Ascending aorta (tissue), 2 donors: ENCODE measurements at places on chromosomes 7 and 10.

- DNase-seq = no peak
Observed at GRCh38 chr10:69453795-69454194, 2.5 kb downstream of the TSPAN15 start.

DNA sequence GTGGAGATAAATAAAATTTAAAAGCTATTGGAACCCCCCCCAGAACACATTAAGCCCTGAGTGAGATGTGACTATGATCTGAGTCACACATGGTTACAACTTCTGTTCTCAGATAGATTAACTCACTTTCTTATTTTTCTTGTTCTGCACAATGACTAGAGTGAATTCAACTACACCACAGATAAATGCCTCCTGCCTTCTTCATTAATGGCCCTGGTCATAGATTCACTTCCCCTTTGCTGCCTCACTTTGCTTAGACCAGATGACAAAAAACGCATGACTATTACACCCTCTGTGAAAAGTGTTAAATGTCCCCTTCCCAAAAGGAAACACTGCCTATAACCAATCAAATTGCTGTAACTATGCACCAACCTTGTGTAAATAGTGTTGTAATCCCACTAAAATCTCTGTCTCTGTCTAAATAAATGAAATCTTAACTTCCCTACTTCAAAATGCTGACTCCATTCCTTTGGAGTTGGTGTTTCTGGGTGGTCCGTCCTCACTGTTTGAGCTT, 49.4 kb downstream of the AKR1D1 start:
- no peak for DNase-seq

GRCh38 chr7:140607441-140607989, 33.1 kb downstream of the DENND2A start:
- DNase-seq = no peak

DNA sequence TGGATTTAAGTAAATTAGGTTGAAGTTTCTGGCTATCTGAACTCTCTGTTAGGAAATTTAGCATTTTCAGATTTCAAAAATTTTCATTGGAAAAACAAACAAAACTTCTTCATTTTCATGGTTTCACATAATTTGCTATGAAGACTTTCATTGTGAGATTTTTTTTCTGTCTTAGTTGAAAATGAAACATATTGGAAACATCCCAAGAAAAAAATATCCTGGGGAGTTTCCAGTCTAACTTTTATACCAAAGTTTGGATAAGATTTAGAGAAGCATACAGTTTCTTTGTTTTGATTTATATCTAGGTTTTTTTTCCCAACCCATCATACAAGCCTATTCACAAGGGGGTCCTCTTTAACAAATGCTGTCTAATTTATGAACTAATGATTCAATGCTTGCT, 300.5 kb upstream of the SEMA3A start:
- DNase-seq = no peak

DNA sequence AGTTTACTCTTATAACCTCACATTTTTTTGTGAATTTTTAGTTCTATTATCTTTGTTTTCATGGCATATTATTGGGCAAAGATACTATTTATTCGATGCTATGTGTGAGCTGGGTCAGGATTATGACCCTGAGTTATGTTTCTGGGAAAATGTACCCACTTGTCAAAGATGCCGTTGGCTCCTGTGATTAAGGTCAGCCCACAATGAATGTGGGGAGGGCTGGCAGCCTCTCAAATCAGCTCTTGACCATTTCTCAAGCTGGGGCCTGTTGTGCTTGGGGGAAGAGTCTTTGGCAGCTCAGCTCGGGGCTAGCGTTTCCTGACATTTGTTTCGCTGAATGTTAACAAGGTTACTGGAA, 97.5 kb downstream of the TCF7L2 start:
- no peak for DNase-seq

- no peak for DNase-seq
Observed at GRCh38 chr7:45720989-45721388, 146.8 kb downstream of the ADCY1 start.

DNA sequence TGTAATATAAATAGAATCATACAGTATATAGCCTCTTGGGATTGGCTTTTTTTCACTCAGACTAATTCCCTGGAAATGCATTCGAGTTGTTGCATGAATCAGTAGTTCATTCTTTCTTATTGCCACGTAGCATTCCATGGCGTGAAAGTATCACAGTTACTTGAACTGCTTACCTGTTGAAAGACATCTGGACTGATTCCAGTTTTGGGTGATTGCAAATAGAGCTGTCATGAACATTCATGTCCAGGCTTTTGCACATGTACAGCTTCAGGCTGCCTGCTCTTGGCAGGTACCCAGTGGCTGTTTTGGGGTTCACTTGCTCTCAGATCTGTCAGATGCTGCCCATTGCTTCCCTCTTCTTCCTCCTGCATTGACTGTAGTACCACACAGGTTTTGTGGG, 54.9 kb downstream of the LRGUK start:
- DNase-seq = no peak

DNA sequence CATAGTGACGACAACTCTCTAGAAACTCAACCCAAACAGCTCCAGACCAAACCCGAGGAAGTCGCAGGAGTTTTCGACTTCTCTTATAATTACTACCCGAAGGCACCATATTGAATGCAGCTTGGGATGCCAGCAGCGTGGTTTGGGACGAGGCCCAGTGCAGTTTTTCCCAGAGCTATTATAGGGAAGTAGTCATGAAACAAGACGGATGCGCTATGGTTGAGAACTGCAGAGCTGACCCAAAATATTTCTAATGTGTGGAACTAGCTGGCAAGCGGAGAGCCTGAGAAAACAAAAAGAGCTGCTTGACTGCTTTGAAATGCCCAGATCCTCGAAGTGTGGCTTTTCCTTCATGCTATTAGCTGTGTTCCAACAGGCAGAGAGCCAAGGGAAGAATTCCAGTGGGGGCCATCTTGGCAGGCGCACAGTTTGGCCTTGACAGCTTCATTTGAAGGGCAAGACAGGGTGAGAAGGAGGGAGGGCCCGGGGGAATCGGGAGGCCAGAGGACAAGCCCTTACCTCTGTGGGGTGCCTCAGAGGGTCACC, 122.7 kb downstream of the CUL2 start:
- no peak for DNase-seq

GRCh38 chr10:109966961-109967738, 40.6 kb upstream of the ADD3 start:
- no peak for DNase-seq

DNA sequence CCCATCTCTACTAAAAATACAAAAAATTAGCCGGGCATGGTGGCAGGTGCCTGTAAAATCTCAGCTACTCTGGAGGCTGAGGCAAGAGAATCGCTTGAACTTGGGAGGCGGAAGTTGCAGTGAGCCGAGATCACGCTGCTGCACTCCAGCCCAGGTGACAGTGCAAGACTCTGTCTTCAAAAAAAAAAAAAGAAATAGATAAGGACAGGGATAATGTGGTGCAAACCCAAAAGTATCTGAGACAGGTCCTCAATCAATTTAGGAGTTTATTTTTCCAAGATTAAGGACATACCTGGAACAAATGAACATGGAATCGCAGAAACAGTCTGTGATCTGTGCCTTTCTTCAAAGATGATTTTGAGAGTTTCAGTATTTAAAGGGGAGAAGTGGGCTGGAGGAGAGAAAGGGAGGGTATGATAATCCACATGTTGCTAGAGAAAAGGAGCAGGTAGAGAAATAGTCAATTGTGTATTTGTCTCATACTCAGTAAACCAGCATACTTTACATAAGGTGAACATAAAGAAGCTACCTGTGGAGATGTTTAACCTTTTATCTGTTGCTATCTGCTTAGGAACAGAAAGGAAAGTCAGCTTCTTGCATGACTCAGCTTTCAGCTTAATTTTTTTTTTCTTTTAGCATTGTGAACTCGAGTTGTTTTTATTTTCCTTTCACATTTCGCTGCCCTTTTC, 4.9 kb upstream of the MTPN start:
- DNase-seq = no peak

DNA sequence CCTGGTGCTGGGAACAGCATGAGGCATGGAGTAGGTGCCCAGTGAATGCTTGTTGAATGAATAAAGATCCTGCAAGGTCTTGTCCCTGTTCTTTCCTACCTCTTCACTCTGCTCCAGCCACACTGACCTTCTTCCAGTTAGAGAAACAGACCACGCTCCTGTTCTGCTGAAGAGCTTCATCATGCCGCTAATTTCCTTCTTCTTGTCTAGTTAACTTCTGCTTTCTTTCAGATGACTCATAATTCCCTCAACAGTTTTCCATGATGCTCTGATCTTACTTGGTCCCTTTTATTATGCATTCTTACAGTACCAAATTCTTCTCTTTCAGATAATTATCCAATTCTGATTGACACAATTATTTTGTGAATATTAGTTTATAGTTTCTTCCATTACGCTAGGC, 59.5 kb upstream of the C1QL3 start:
- no peak for DNase-seq

DNA sequence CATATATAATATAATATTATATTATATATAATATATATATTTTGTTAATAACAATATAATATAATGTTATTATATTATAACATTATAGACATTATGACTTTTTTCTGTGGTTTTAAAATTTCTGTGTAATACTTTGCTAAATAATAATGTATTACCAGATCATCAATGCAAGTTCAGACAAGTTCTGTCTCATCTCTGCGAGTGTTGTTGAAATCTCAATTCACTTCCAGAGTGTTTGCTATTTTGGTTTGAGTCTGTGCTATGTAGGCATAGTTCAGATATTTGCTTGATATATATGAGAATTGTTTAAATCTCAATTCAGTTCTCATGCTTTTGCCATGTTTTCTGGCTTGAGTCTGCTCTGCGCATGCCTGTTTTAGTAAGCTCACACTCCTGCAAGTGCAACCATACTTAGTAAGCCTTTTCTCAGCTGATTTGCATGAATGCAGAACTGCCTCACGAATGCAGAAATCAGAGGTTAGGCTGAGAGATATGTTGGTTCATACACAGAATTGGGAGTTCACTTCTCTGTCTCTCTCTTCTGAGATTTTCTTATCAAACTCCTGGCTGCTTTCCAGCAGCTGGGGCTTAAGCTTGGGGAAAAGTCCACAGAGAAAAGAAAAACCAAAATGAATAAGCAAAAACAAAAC, 830.2 kb upstream of the SORCS1 start:
- DNase-seq = no peak

- DNase-seq = no peak
Observed at GRCh38 chr7:155351120-155351870, 53.6 kb downstream of the INSIG1 start.

DNA sequence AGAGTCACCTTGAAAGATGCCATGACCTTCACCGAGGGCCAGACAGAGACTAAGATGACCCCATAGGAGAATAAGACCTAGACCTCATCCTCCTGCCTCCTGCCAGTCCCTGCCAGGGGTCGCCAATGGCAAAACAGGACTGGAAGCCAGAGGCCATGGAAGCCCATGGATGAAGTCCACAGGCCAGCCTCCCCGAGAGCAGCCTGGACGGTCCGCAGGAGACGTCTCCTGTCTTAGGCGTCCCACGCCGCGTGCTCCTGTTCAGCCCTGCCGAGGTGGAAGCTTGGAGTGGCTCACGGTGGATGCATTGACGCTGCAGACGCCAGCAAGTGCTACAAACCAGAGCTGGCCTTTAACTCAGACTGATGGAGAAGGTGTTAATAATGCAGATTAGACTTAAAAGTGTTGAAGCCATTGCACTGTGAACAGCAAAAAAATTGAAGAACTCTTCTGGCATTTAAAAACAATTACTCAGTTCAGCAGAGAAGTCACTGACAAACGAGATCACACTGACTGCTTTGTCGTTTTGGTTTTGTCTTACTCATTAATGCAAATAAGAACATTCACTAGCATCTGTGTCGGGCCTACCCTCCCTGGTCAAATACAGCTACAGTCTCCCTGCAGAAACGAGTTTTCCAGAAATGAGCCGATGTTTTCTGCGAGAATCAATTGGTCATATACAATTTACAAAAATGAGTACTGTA, 38.1 kb upstream of the FAM20C start:
- DNase-seq = no peak

DNA sequence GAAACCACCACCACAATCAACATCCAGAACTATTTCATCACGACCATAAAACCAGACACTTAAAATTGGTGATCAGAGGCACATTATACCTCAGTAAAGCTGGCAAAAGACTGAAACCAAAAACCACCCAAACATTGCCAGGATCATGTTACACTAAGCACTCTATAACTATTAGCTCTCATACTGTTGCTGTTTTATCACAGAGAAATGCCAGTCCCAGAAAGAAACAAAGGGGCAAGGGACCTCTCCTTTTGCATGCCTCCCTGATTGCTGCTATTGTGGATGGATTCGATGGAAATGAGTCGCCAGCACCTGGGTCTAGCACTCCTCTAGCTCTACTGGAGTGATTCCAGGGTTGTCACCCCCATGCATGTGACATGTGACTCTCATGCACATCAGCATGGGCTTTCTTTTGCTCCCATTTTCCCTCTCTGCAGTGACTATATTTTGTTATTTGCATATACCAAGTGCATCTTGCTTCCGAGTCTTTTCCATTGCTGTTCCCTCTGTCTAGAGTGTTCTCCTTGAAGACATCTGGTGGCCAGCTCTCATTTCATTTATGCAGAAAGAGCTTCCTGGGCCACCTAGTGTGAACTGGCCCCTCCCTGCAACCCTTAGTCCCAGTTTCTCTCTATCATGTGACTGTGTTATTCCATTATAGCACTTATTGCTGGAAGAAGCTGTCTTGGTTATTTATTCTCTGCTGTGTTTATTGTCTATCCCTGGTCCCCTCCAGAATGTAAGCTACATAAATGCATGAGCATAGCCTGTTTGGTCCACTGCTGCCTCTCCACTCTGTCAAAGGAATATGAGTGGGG, 300.6 kb downstream of the PLXNA4 start:
- DNase-seq = no peak

- no peak for DNase-seq
Observed at GRCh38 chr10:103910442-103911012, 7.5 kb downstream of the STN1 start.

DNA sequence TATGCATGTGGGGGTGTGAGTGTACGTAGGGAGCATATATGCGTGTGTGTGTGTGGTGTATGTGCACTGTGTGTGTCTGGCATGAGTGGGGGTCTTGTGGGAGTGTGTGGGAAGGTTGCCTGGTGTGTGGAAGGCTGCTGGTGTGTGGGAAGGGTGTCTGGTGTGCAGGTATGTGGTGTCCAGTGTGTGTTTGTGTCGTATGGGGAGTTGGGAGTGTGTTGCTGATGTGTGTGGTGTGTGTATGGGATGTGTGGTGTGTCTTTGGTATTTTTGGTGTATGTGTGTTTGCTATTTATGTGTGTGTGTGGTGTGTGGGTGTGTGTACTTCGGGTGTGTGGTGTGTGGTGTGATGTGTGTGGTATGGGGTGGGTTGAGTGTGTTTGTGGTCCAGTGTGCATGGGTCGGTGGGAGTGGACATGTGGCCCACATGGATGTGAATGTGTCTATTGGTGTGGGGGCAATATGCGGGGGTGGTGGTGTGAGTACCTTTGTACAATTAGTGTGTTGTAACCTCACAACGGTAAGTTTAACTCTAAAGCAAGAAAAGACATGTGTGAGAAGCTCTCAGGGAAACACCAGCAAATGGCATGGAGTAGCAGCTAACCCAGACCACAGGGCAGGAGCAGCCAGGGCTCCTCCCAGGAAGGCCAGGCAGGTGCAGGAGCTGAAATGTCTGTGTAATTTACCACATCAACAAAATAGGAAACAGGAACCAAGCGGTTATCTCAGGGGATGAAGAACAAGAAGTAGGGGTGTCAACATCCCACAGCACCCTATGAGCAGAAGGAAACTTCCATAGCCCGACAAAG, 11.9 kb downstream of the ANTXRL start:
- DNase-seq = no peak

- no peak for DNase-seq
Observed at GRCh38 chr7:81333004-81333403, 414.2 kb upstream of the SEMA3C start.
